Testis (tissue), 5 donors: ENCODE measurements at places on chromosomes 16 and 17.

DNA sequence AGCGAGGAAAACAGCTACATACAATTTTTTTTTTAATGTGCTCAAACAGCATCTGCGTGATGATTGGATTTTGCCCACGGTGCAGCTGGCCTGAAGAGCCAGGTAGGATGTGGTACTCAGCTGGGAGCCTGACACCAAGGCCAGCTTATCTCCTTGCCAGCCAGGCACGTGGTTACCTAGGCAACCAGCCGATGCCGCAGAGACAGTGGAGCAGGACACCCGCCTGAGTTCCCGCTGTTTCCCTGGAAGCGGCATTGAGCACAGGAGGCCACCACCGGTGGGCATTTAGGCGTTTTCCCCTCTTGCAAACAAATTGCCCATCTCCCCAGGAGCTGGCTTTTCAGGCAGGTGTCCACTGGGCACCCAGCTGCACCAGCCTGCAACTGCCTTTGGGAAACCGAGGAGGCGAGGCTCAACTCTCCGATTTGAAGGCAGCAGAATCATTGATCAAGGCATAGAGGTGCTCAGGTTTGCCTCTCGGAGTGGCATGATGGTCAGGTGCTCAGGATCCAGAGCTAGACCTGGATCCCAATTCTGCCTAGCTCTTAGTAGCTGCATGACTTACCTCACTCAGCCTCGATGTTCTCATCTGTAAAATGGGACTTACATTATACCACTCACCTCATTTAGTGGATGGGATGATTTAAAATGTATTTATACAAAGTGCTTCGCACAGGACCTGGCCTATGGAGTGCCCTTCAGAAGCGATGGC, 137.5 kb upstream of the PLCG2 start:
- DNase-seq = no peak

DNA sequence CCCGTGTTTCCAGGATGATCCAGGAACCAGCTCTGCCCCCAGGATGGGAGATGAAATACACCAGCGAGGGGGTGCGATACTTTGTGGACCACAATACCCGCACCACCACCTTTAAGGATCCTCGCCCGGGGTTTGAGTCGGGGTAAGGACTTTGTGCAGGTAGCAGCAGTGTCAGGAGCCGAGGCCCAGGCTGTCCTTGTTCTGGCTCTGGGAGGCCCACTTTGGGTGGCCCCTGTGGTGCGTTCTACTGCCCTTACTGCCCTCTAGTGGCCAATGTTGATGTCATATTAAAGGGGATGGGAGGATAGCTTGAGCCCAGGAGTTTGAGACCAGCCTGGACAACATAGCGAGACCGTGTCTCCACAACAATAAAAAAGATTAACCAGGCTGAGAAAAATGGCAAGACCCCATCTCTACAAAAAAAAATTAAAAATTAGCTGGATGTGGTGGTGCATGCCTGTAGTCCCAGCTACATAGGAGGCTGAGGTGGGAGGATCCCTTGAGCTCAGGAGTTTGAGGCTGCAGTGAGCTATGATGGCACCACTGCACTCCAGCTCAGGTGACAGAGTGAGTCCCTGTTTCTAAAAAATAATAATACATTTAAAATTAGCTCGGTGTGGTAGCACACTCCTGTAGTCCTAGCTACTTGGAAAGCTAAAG, 20.9 kb upstream of the CLEC18A start:
- DNase-seq = peak; percentile 68

DNA sequence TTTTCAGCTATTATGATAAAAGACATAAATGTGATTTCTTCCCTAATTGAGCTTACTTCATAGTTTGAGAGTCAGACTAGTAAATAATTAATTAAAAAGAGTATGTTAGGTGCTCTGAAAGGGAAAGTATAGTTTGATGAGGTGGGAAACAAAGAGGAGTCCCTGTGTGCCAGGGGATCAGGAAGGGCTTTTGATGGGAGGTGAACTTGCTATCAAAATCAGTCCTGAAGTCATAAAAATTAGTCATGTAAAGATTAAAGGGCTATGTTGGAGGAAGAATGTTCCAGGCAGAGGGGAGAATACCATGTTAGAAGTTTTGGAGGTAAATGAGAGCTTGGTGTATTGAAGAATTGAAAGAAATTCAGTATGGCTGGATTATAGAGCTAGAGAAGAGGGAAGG, 31.0 kb downstream of the NFAT5 start:
- DNase-seq = no peak

DNA sequence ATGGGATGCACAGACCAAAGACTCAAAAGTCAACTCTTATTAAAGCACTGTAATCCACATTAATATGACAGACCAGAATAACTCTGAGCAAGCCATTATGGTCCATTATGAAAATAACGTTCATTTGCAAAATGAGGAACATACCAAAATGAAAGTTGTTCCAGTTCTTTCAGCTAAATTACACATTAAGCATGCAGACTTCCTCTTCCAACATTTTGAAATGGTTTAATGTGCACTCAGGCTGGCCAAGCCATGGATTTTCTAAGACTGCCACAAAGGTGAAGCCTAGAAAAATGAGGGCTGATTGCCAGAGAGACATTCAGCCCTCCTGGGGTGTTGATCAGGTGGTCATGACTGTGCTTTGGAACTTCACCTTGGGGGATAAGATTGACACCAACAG, 56.7 kb upstream of the NOG start:
- no peak for DNase-seq
